ENCODE measurements at places on chromosomes 11 and 22. TPM values are rescaled to one million over a fixed set of nuclear protein-coding genes. Genes with fewer than 3 reads are reported as not detected.

DNA sequence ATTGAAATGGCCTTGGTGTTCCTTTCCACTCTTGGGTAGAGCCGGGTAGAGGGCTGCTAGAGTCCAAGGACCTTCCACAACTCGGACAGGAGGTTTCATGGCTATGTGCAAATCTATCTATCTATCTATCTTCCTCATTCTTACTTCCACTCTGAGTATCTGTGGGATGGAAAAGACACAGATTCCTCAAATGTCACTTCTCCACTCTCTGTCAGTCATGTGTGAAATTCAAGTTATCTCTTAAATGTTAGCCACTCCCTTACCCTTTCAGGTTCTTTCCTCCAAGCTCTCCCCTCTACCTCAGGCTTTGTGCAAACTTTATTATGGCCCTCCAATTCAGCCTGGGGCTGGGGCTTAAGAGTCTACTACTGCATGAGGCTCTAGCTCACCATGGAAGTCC lies 84.3 kb downstream of the GDPD4 start:
- H3K27me3 ChIP-seq, result no peaks in the 10 kb centered on the region
- no peak for DNase-seq
- H3K36me3 ChIP-seq, result no peaks in the 10 kb centered on the region
- H3K27ac ChIP-seq, result no peak overlapping the region
- no peak overlapping the region for H3K4me3 ChIP-seq

DNA sequence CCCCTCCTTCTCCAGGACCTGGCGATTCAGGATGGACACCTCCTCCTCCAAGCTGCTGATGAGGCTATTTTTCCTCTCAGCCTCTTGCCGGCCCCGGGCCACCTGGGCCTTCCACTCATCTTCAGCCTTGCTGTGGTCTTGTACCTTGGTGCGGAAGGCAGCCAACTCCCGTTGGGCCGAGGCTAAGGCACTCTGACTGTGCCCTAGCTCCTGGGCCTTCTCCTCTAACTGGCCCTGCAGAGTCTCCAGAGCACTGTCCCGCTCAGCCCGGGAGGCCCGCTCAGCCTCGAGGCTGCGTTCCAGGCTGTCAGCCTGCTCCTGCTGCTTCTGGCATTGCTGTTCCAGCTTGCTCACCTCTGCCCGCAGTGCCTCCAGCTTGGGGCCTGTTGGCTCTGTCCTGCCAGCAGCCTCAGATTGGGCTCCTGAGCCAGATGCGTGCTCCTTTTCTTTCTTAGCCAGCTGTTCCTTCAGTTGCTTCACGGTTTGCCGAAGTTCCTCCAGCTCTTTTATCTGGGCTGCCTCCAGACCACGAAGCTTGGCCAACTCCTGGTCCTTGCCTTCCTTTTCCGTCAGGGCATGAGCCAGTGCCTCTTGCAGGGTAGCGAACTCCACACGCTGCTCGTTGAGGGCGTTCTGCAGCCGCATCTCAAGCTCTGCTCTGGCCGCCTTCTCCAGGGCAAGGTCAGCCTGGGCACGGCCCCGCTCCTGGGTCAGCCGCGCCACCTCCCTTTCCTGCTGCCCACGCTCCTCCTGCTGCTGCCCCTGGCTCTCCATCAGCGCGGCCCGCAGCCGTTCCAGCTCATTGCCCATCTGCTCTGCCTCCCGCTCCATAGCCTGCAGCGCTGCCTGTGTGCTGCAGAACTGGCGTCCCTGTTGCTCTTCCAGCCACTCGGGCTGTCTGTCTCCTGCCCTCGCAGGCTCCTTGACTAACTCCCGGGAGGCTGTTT lies 15.3 kb downstream of the IL18BP start:
- peak overlapping the region; percentile 61 for H3K27ac ChIP-seq
- peak; percentile 56 for DNase-seq
- H3K4me3 ChIP-seq, result no peak overlapping the region
- H3K36me3 ChIP-seq, result peaks cover 89% of the 10 kb centered on the region

DNA sequence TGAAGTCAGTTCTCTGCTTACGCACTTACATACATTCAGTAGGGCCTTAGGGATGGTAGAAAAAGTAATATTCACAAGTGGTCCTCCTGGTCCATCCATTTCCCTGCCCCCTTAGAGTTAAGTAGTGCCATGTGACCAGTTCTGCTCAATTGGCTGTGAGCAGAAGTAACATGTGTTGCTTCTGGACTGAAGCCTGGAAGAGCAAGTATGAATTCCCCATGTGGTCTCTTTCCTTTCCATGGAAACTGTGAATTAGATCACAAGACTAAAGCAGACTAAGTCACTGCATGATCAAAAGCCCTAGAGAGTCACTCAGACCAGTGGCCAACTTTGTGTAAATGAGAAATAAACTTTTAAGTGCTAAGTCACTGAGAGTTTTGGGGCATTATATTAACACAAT lies 341.7 kb upstream of the CADM1 start:
- no peak for DNase-seq
- H3K4me3 ChIP-seq, result no peak overlapping the region

GRCh38 chr11:125445731-125446130 lies 50.3 kb downstream of the FEZ1 start:
- no peaks in the 10 kb centered on the region for H3K27me3 ChIP-seq
- DNase-seq, result no peak
- H3K4me3 ChIP-seq, result no peak overlapping the region

DNA sequence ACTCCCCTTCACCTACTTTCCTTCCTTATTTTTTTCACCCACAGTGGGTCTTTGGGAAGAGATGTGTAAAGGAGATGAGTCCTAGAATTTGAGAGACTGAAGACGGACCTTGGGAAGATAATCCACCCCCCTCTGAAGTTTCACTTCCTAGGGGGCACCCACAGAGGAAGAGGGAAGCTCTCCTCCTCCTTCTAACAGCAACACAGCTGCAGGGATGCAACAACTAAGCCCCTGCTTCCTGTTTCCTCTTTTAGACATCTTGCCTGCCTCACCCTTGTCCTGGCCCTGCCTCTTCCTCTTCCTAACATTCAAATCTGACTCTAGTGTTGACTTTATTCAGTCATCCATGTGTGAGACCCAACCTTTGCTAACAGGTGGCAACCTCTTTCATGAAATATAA lies 424.6 kb downstream of the BUD13 start:
- no peaks in the 10 kb centered on the region for H3K4me1 ChIP-seq
- no peak for DNase-seq
- H3K27me3 ChIP-seq, result no peaks in the 10 kb centered on the region
- no peak overlapping the region for H3K4me3 ChIP-seq
- H3K27ac ChIP-seq, result no peak overlapping the region

PLAAT4 gene
- total RNA-seq, result 3.1 TPM

DNA sequence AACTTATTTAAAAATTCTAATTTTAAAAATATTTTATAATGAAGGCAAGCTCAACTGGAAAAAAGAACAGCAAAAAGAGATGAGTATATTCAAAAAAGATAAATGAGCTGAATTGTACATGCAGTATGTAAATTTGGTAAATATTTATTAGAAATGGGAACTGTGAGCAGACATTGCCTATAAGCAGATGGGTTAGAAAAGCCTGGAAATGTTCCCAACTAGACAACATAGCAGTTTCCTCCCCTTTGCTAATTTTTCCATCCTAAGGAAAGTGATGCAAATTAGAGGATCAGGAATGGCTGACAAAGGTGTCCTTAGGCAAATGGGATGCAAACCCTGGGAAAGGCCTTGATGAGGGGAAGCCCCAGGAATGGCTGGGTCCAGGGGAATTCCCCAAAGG lies 37.2 kb downstream of the TP53I11 start:
- no peaks in the 10 kb centered on the region for H3K4me1 ChIP-seq
- no peaks in the 10 kb centered on the region for H3K36me3 ChIP-seq
- no peaks in the 10 kb centered on the region for H3K27me3 ChIP-seq
- no peak overlapping the region for H3K27ac ChIP-seq

ADAMTS15 gene
- 3.4 TPM for total RNA-seq

DNA sequence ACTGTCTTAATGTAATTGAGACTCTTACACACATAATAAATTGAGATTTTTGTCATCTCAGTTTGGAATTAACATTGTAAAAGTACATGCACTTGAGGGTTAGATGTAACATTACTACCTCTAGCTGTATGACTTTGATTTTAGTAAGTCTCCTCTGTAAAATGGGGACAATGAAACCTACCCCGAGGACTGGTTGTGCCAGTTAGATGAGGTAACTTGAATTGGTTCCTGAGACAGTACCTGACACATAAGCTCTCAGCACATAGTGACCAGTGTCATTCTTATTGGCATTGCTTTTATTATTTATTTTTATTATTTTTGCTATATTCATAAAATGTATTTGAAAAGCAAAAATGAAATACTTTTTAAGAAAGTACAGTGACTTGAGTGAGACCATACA lies 114.8 kb downstream of the TEAD1 start:
- no peaks in the 10 kb centered on the region for H3K36me3 ChIP-seq
- DNase-seq, result no peak
- peaks cover 78% of the 10 kb centered on the region for H3K4me1 ChIP-seq
- peak overlapping the region; percentile 87 for H3K27ac ChIP-seq

FGF3 gene
- total RNA-seq, result not detected

- peaks cover 49% of the 10 kb centered on the region for H3K4me1 ChIP-seq
- H3K4me3 ChIP-seq, result no peak overlapping the region
- H3K27ac ChIP-seq, result peak overlapping the region; percentile 77
- H3K27me3 ChIP-seq, result no peaks in the 10 kb centered on the region
Measured at GRCh38 chr11:16526947-16527346, 170.6 kb upstream of the SOX6 start.

DNA sequence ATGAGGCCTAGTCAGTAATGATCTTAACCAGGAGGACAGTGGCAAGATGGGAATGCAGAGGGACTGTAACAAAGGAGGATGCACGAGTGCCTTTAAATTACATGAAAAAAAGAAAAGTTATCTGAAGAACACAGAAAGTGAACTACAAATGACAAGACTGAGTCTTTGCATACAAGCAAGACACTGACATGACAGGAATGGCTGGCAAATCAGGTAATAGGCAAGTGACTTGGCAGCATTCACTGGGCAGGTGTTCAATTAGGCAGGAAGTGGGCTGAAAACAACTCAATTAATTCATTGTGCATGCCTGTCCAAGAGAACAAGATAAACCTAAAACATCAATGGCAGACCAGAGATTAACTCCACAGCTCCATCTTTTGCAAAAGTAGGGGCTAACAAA lies 24.0 kb downstream of the SMCO4 start:
- no peaks in the 10 kb centered on the region for H3K36me3 ChIP-seq
- no peak overlapping the region for H3K27ac ChIP-seq
- no peak for DNase-seq
- H3K4me1 ChIP-seq, result no peaks in the 10 kb centered on the region
- no peak overlapping the region for H3K4me3 ChIP-seq

USP2 gene
- total RNA-seq, result 19.4 TPM

GRCh38 chr22:30531651-30532608 lies 14.6 kb downstream of the SEC14L6 start:
- no peaks in the 10 kb centered on the region for H3K36me3 ChIP-seq
- H3K27ac ChIP-seq, result no peak overlapping the region
- no peak for DNase-seq
- H3K4me1 ChIP-seq, result no peaks in the 10 kb centered on the region
- no peak overlapping the region for H3K4me3 ChIP-seq

DNA sequence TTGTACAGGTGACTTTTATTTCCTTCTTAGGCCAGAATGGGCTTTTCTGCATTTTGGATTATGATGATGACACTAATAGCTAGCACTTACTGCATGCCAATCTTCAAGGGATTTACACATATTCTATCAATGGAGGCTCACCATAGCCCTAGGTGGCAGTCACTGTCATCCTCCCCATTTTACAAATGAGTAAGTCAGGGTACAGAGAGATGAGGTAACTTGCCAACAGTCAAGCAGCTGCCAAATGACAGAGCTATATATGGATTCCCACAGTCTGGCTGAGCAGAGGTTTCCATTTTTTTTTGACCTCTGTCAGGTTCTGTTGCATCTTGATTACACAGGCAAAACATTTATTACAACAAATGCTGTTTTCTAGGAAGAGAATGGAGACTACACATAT lies 23.8 kb upstream of the C11orf96 start:
- DNase-seq, result peak; percentile 62
- H3K4me3 ChIP-seq, result no peak overlapping the region
- H3K36me3 ChIP-seq, result peaks cover 12% of the 10 kb centered on the region
- peaks cover 26% of the 10 kb centered on the region for H3K4me1 ChIP-seq

- H3K27me3 ChIP-seq, result no peaks in the 10 kb centered on the region
- no peaks in the 10 kb centered on the region for H3K4me1 ChIP-seq
- H3K36me3 ChIP-seq, result no peaks in the 10 kb centered on the region
- no peak overlapping the region for H3K4me3 ChIP-seq
Measured at GRCh38 chr11:125270711-125271110, 106.2 kb downstream of the PKNOX2 start.

- H3K4me1 ChIP-seq, result no peaks in the 10 kb centered on the region
- H3K36me3 ChIP-seq, result no peaks in the 10 kb centered on the region
- H3K4me3 ChIP-seq, result no peak overlapping the region
- DNase-seq, result no peak
- no peak overlapping the region for H3K27ac ChIP-seq
Measured at GRCh38 chr22:37462983-37463382, 23.2 kb downstream of the MFNG start.

- no peak overlapping the region for H3K4me3 ChIP-seq
- no peak overlapping the region for H3K27ac ChIP-seq
- no peaks in the 10 kb centered on the region for H3K36me3 ChIP-seq
- H3K27me3 ChIP-seq, result no peaks in the 10 kb centered on the region
- DNase-seq, result no peak
Measured at GRCh38 chr11:100188137-100188783, 498.8 kb upstream of the ARHGAP42 start.

DNA sequence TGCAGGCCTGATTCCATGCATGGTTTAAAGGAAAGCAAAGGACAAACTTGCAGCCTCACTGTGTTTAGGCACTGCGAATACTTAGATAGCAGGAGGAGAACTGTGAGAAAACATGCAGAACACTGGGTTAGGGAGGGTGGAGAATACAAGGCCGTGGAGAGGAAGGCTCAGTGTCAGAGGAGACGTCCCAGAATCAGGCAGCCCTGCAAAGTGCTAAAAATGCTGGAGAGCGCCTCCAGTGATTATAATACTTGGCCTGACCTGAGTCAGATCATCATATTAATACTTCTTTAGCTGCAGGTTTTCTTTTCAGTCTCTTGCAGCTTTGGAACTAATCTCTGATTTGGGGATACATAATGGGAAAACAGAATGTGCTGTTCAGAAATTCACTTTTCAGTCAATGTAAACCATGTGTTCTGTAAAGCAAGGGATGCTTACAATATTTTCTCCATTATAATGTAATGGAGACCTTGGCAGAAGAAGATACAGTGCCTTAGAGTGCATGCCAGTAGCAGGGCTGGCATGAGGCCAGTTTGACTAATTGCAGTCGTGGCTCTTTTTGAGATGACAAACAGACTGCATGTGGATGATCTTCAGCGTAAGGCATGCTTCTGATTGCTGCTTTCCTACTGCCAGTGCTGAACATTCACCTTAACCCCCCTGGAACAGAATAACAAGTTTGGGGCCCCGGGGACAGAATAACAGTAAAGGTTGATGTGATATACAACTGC lies 16.8 kb downstream of the EXT2 start:
- no peaks in the 10 kb centered on the region for H3K27me3 ChIP-seq
- DNase-seq, result peak; percentile 33
- H3K4me3 ChIP-seq, result no peak overlapping the region
- H3K36me3 ChIP-seq, result no peaks in the 10 kb centered on the region
- H3K27ac ChIP-seq, result peak overlapping the region; percentile 81
- H3K4me1 ChIP-seq, result peaks cover 57% of the 10 kb centered on the region

ARHGAP8 gene
- not detected for total RNA-seq
